ENCODE measurements at places on chromosomes 2 and 18.

DNA sequence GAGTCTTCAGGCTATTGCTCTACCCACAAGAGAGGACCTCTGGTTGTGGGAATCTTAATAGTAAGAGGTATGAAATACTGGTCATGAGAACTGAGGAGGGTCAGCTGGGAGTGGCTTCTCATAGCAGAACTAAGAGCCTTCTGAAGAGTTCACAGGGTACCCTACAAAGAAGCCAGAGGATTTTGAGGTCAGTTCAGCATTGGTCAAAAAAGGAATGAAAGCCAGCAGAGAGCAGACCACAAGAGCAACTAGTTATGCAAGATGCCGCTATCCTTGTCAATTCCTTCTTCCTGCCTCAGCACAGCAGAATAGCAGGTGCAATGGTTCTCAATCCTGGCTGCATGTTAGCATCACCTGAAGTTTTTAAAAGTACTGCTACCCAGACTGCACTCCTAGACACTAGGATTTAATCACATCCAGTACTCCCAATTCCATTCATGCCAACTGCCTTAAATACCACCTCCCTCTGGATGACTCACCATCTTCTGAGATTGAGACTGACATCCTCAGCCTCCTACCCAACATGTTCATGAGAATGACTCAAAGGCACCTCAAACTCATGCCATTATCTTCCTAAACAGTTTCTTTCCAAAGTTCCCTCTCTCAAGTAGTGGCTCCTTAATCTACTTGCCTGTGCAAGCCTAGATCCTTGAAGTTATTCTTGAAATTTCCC is 81.0 kb upstream of the RBMS1 start:
- DNase-seq, result peak; percentile 50

DNA sequence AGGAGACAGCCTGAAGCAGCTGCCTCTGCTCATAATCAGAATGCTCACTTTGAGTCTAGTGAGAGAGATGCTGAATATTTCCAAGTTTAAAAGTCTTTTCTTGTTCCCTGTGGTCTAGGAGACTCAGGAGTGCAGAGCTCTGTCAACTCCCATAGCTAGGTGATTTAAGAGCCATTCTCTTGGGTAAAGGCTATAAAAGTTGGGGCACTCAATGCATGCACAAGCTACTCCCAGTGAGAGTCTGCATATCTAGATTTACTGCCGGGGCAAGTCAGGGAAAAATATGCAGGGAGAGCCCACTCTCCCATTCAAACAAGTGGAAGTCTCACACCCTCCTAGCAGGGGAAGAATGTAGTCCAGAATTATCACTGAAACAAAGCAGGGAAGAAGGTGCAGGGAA is 408.6 kb upstream of the KCNJ3 start:
- DNase-seq, result no peak

DNA sequence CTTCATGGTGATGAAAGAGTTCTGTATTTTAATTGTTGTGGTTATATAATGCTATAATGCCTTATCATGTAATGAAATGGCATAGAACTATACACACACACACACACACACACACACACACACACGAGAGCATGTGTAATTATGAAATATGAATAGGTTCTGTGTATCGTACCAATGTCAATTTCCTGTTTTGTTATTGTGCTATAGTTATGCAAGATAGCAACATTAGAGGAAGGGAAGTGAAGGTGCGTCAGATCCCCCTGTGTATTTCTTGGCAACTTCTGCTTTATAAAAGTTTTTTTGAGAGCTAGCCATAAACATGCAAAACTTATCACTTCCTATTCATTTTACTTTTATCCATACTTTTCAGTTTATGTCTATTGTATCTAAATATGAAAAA is 60.7 kb upstream of the ARHGAP15 start:
- no peak for DNase-seq

GRCh38 chr2:204201507-204201906 is 264.9 kb downstream of the ICOS start:
- no peak for DNase-seq

DNA sequence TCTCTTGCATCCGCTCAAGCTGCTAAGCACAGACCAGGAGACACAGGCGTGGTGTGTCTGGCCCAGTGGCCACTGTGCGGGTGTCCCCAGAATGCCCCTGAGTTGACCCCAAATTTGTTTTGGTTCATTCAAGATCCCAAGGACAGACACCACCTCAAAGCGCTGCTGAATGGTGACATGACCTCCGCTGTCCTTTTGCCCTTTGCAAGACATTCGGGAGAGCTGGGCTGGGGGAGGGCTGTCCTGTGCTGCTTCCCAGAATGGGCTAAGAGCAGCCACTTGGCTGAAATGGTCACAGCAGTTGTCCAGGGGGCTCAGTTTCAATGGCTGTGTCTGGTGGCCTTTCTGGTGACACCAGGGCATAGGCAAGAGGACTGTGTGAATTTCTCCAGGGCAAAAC is 84.1 kb downstream of the SMIM21 start:
- DNase-seq, result no peak

- DNase-seq, result no peak
Observed at GRCh38 chr18:45481821-45482220, 133.5 kb upstream of the SLC14A2 start.

DNA sequence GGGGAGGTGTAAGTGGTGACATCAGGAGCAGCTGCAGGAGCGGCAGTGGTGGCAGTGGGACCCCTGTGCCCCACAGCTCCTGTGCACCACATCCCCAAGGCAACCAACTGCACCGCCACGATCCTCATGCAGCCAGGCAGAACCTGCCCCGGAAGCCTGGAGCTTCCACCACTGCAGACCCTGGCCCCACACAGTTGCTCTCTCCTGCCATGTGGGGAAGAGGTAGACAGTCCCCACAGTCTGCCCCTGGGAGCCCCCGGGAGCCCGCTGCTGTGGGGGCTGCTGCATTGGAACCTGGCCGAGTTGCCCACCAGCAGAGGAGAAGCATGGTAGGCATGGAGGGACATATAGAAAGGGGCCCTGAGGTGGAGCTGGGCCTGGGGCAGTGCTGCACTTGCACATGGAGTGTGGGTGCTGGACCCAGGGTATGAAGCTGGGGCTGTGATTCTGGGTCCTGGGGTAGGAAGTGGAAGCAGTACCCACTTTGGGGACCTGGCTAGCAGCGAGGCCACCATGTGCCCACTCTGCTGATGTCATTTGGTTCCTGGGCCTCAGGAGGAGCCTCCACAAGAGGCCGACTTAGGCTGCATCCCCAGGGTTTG is 623.3 kb upstream of the LRRTM4 start:
- DNase-seq, result no peak

DNA sequence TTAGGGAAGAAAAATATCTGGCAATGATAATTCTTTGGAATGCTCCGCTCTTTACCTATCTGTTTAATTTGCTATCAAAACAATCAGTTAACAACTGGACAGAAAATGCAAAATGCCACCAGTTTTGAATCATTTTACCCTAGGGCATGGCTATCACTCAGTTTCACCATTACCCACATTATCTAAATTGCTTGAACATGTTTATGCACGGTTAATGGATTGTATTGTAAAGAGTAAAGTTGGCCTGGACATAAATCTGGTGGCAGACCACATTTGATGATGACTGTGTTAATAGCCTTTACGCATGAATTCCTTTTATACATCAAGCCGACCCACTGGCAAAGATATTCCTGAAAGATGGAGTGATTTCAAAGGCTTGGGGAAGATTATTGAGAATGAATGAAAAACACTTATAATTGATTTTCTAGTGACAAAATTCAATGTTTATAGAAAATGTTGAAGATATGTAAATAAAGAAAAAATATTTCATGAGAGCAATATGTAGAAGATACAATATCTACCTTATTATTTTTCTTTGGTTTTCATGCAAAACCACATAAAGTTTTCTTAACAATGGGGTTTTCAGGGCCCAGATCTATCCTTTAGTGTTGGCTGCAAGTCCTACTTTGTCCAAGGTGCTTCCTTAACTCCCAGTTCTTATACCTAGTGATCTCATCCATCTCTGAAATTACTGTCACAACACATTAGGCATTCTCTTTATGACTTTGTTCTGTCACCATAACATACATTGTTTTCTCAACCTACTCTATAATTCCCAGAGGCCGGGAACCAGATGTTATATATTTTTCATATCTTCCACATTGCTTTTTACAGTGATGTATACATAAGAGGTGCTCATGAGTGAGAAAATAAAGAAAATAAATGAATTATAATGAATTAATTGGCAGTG is 265.1 kb downstream of the RIT2 start:
- DNase-seq, result no peak

DNA sequence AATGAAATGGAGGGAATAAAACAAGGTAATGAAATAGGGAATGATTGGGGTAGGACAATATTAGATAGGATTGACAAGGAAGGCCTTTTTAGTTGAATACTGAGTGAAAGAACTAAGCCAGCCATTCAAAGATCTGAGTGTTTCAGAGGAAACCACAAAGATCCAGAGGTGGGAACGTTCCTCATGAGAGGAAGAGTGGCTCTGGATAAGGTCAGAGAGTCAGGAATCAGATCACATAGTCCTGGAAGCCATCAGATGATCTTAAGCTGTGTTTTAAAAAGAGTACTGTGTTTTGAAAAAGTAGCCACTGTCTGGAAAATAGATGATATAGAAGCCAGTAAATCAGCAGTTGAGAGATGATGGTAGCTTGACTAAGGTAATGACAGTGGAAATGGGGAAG is 11.8 kb downstream of the TTLL4 start:
- no peak for DNase-seq

GRCh38 chr2:16235747-16236146 is 295.4 kb downstream of the MYCN start:
- DNase-seq, result no peak

DNA sequence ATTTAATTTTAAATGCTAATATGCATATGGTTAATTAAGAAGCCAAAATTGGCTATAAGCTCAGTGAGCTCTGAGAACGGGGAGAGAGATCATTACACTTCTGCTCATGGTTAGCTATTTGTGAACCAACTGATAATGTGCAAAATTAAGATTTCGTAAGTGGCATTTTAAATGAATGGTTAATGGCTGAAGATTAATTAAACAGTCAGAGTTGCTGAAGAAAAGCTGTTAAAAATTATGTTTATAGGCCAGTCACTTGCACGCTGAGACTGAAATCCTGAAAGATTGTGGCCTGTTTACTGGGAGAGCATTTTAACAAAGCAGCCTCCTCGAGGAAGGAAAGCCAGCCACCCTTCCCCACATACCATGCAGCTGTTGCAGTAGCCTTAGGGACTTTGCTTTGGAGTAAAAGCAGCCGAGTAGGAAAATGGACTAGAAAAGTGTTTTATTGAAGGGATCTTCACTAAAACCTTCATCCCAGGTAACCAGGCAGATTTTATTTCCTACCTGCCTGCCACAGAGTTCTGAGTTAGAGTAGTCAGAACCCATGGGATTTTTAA is 218.8 kb upstream of the NRP2 start:
- no peak for DNase-seq

- no peak for DNase-seq
Observed at GRCh38 chr18:69495841-69496533, 95.3 kb downstream of the DOK6 start.

- DNase-seq, result no peak
Observed at GRCh38 chr2:169661265-169661664, 32.9 kb downstream of the CFAP210 start.

GRCh38 chr18:59024829-59025228 is 114.9 kb upstream of the SEC11C start:
- no peak for DNase-seq

DNA sequence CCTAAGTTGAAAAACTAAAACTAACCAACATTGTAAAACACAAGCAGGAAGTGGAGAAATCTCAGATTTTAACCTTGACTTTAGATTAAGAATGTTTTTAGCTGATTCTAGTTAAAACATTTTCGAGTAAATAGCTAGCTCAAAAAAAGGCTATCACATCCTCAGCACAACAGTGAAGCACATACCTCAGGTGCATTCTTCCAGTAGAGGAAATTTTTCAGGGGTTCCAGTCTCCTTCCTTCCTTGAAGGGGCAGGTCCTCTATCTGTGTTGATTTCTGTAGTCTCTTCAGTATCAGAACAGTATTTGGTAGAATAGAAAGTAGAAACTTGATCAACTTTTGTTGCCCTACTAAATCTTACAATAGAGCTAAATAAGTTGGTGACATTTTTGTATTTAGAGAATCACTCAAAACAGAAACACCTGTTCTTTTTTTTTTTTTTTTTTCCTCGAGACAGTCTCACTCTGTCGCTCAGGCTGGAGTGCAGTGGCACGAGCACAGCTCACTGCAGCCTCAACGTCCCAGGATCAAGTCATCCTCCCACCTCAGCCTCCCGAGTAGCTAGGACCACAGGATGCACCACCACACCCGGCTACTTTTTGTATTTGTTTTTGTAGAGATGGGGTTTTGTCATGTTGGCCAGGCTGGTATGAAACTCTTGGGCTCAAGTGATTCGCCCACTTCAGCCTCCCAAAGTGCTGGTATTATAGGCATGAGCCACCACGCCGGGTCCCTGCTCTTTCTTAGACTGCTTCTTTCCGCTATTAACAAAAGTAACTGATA is 6.9 kb upstream of the GPR155 start:
- DNase-seq, result no peak

- DNase-seq, result no peak
Observed at GRCh38 chr2:161427664-161428587, 11.8 kb downstream of the TBR1 start.

- peak; percentile 22 for DNase-seq
Observed at GRCh38 chr2:207408086-207408794, 121.5 kb upstream of the CREB1 start.

- DNase-seq, result peak; percentile 64
Observed at GRCh38 chr2:122736279-122736678, 980.8 kb downstream of the TSN start.

DNA sequence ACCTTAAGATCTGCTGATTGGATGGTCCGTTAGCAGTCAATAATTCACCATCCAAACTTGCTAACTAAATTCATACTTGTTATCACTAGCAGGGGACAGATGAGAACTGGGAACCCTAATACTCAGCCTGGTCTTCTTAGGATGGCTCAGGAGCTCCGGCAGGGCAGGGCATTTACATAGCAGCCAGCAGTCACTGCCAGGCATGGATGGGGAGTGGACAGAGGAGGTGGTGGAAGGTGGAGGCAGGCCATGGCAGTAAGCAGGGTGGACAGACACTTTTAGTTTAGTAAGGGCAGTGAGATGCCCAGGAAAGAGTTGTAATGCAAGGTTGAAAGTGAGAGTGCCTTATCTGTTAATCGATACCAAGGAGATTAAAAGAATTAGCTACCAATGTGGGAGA is 392.2 kb upstream of the CHST9 start:
- DNase-seq, result no peak

DNA sequence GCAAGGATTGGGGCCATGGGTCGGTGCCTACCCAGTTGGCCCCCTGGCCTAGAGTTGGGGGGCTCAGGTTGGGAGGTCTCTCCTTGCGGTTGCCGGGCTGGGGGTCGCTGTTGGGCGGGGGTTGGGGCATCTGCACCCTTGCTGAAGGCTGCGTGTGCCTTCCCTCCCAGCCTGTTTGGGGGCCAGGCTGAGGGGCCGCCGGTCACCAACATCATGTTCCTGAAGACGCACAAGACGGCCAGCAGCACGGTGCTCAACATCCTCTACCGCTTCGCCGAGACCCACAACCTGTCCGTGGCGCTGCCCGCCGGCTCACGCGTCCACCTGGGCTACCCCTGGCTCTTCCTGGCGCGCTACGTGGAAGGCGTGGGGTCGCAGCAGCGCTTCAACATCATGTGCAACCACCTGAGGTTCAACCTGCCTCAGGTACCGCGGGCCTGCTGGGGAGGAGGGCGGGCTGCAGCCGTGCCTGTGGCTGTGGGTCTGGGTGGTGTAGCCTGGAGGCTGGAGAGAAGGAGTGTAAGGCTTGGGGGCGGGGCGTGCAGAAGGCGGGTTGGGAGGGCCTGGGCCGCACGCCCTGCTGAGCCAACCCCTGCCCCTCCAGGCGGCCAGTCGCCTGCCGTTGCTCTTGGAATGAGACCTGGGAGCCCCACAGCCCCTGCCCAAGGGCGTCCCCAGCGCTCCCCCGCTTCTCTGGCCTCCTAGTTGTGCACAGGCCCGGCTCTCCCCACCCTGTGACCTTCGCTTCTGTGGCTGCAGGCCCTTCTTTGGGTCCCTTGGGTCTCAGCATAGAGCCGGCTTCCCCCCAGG is 7.2 kb upstream of the NEU4 start:
- peak; percentile 2 for DNase-seq
